SK-MEL-5 (cell line): ENCODE measurements at places on chromosomes 11 and 22. TPM values are rescaled to one million over a fixed set of nuclear protein-coding genes. Genes with fewer than 3 reads are reported as not detected.

GRCh38 chr11:15933886-15934625 lies 422.3 kb downstream of the SOX6 start:
- no peak for DNase-seq

GRCh38 chr22:47547239-47547661 lies 784.8 kb downstream of the TBC1D22A start:
- DNase-seq: no peak

DNA sequence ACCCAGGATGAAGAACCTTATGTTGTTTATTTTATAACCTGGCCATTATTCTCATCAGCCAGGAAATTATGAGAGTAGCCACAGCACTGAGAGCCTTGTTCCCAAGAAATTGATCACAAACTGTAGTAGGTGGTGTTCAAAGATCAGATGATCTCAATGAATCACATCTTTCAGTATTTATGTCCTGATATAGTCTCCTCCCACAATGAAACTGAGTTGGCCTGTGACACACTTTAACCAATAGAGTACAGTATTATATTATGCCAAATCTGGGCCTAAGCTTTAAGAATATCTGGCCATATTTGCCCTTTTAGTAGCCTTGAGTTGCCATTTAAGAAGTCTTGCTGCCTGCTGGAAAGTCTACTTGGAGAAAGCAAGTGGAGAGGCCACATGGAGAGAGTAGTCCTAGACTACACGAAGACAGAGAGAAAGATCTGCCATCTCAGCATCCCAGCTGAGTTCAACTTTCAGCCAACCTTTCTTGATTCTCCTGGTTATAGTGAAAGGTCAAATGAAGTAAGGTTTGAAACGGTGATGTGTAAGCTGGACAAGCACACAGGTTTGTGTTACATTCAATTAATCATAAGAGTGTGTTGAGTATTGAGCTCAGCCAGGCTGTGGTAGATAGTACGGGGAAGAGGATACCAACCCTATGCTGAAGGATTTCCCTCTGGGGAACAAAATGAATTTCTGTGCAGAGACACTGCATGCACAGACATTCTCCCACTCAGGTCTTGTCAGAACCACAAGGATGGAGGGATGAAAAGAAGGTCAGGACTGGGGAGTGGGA lies 561.8 kb downstream of the SOX6 start:
- no peak for DNase-seq

- no peak for DNase-seq
These were observed 31.5 kb upstream of the SYT8 start for GRCh38 chr11:1803246-1803645.

DNA sequence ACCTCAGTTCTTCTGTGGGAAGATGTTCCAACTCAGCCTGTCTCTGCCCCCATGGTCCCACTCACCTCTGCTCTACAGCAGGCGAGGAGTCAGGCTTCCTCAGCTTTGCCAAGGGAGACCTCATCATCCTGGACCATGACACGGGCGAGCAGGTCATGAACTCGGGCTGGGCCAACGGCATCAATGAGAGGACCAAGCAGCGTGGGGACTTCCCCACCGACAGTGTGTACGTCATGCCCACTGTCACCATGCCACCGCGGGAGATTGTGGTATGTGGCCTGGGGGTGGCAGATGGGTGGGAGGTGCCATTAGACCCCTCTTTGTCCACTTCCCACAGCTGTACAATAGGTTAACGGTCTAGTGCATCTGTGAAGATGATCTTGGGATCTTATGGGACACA lies 73.3 kb downstream of the MYO7A start:
- no peak for DNase-seq

Gene UBQLN3
- not detected in 2 replicates for total RNA-seq

Gene NPAT
- 25.4 and 26.6 TPM in 2 replicates for total RNA-seq

Gene PHOX2A
- total RNA-seq: not detected in 2 replicates

Gene ZNRD2
- total RNA-seq: 26.5 and 32.4 TPM in 2 replicates

Gene OR2AG1
- not detected in 2 replicates for total RNA-seq
